ENCODE measurements at places on chromosomes 12 and 14.

DNA sequence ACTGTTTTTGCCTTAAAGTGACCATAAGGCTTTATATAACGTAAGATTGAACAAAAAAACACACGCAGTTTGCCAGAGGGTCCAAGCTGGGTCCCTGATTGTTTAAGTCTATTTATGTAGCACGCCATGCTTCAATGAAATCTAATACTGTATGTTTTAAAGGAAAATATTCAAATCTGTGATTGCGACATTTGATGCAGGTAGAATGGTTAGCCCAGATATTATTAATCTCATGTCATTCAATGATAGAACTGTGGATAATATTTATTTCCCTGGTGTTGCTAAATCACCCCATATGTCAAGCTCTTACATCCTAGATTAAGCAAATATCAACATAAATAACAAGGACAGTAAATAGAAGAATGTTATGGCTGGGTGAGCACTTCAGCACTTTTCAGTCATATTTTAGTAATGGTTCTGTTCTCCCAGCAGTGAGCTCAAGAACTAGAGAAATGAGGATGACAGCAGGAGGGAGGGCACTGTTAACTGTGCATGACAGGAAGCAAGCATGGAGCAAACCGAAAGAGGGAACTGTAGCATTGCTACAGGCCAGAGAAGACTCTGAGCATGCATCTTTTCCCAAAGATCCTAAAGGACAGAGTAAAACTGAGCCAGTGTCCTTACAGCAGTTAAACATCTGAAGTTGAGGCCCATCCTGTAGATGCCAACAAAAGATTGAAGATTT is 465.7 kb upstream of the MGAT4C start:
- DNase-seq: peak; percentile 64

- no peak for DNase-seq
These were observed 3.4 kb upstream of the AP1G2 start for GRCh38 chr14:23570806-23571483.

- DNase-seq: no peak
These were observed 363.4 kb upstream of the GARIN6 start for GRCh38 chr12:99284161-99284560.

DNA sequence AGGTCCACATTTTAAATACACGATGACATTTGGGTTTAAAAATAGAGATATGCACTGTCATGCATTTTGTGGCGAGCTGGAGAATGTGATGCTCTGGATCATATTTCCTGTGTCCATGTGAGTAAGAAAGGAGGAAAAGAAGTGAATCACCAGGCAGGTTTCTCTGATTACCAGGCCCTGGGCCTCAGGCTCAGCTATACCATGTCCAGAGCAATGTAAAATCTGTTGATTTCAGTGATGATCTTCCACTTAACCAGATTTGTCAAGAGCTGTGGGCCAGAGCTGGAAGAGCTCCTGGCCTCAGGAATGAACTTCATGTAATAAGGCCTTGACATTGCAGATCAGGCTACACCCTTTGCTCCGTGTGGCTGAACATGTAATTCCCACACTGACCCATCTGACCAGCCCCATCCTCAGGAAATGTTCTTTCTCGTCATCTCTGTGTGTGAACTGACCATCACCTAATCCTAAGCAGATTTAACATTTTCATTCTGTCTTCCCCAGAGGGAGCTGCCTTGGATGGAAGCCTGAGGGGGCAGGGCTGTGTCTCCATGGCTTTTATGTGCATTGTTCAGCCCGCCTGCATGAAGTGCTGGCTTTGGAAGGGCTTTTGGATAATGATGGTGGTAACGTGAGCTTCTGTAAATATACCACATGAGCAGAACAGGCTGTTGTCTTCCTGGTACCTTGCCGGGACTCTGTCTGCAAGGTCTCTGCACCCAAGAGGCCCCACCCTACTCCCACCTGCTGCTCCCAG is 54.5 kb downstream of the CRACR2A start:
- peak; percentile 93 for DNase-seq

- no peak for DNase-seq
These were observed 8.7 kb downstream of the DNAI7 start for GRCh38 chr12:25186038-25186787.

Measured in NCI-H345 (cell line).